ENCODE measurements at places on chromosomes 1 and 21. TPM values are rescaled to one million over a fixed set of nuclear protein-coding genes. Genes with fewer than 3 reads are reported as not detected.

Gene OR2L8
- 0.61 TPM for total RNA-seq

Gene RXFP4
- total RNA-seq: not detected

Gene CAPN8
- not detected for total RNA-seq

Gene KRTAP13-2
- not detected for total RNA-seq

Gene KCNT2
- total RNA-seq: 126 TPM

Gene CPLANE2
- 3.5 TPM for total RNA-seq

Gene OR2C3
- total RNA-seq: not detected

Gene CCDC24
- 6.3 TPM for total RNA-seq

Gene FCGR3A
- total RNA-seq: not detected

Gene TNFRSF18
- total RNA-seq: 3.0 TPM

DNA sequence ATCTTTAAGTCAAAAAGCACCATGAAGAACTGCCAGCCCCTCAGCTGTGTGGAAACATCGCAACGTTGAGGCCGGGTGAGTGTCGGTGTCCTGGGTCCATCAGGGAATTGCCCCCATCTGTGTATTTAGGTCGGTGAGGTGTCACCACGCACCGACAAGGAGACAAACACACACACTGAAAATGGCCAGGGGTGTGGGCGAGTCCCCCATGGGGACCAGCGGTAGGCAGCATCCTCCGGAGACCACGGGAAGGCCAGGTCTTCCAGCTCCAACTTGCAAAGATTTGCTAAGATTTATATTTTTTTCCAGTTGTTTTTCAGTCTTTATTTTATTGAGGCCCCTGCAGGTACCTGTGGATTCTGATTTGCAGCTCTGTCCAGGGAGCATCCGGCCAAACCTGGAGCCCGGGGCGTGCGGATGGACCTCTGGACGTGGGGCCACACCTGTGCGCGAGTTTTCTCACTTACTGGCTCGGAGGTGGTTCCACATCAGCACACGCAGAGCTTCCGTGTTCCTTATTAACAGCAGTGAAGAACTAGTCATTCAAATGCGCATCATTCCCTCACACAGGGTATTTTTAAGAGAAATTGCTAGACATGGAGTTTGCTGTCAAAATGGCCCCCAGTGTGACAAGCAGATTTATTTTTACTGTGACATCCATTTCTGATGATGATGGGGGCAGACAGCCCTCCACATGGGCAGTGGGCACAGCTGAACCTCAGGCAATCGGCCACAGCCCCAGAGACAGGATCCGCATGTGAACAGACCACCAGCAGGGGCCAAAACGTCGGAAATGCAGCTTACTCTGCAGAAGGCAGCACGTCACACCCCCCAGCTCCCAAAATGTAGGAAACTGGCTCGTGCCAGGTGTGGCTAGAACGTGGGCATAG is 17.2 kb upstream of the SLC19A1 start:
- no peak for DNase-seq

DNA sequence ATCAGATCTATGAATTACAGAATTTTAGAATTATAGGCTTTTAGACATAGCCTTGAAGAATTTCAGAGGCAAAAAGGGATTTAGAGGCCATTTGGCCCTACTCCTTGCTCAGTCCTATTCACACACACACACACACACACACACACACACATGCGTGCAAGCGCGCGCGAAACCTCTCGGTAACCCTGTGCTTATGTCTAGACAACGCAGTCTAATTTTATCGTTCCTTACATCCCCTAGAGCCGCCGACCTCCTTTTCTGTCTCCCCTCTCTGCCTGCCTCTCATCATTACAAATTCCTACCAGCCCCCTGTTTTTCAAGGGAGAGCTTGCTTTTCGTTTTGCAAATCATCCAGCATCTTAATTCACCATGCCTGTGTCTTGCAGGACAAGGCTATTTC is 252.1 kb downstream of the FOXD2 start:
- no peak for DNase-seq

GRCh38 chr1:201749059-201749690 is 79.8 kb upstream of the IPO9 start:
- DNase-seq: no peak

- peak; percentile 61 for DNase-seq
Observed at GRCh38 chr1:28208818-28209441, 23.9 kb downstream of the DNAJC8 start.

- no peak for DNase-seq
Observed at GRCh38 chr1:96016219-96016618, 705.4 kb upstream of the PTBP2 start.

DNA sequence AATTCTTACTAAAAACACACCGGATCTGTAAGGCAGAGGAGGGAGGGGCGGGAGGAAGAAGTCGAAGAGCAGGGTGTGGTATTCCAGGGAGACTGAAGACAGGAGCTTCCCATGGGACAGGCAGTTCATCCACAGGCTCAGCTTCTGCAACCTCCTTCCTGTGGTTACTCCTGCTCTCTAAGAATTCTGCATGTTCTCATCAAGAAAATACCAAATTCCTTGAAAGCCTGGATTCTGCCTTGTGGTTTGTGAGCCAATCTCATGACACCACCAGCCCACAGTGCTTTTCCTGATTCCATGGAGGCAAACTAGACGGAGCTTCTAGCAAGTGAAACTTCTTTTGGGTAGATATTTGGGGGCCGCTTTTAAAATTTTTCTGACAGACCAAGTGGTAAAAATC is 1.1 kb upstream of the ST6GALNAC3 start:
- DNase-seq: no peak

- peak; percentile 13 for DNase-seq
Observed at GRCh38 chr1:227903061-227903521, 44.6 kb downstream of the WNT9A start.

GRCh38 chr1:38577385-38577784 is 282.2 kb downstream of the RRAGC start:
- DNase-seq: no peak

GRCh38 chr1:201450721-201451291 is 18.2 kb downstream of the PHLDA3 start:
- DNase-seq: peak; percentile 68

Data from glutamatergic neuron (in vitro differentiated cells).